ENCODE measurements at places on chromosomes 16 and 17.

DNA sequence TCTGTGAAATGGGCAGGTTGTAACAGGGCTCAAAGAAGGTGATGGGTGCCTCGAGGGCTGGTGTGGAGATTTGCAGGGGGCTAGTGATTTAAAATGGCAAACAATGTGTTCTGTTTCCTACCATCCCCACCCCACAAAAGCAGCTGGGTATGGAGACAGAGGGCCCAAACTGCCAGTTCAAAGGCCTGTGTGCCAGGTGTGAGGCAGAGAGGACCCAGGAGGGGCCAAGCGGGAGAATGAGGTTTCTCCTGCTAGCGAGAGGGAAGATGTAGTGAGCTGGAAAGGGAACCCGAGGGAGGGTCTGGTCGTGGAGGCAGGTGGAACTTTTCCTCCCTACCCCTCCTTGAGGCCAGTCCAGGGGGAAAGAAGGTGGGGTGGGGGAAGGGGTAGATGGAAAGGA, 39.4 kb downstream of the LAT start:
- DNase-seq: no peak

- no peak for DNase-seq
These were observed 42.3 kb downstream of the WSB1 start for GRCh38 chr17:27336184-27336583.

GRCh38 chr17:55731586-55732250, 9.1 kb upstream of the TMEM100 start:
- DNase-seq: no peak

DNA sequence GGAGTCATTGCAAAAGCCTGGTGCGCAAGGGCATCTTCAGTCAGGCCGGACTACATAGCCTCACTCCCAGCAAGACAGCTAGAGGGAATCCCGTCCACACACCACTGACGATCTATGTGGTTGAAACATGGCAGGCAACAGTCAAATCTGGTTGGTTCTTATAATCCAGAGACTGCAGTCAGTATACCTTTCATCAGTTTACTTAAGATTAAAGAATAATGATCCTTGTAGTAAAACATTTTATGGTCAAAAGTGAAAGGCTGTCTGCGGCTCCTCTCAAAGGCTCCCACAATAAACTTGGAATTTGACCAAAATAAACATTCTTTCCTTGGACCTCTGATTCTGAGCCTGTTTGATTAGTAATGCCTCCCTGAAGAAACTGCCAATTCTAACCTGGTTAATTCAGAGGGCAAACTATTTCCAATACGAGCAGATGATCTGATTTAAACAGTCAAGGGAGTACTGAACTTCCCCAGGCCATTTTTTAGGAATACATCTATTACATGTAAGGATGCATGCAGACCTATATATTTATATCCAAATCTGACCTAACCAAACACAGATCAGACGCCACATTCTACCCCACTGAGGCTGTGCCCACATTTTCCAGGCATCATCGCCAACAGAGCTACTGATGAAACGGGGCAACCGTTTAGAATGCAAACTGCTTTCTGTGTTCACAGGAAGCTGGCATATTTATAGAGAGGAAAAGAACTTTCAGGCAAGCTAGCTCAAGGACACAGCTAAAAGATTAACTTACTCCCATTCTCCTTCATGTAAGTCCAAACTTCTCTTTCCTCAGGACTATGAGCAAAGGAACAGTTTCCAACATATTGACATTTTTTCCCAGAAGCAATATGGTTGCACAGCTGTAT, 15.3 kb upstream of the TXNDC11 start:
- DNase-seq: no peak

GRCh38 chr17:4940555-4941318, 669 bp downstream of the RNF167 start:
- no peak for DNase-seq

DNA sequence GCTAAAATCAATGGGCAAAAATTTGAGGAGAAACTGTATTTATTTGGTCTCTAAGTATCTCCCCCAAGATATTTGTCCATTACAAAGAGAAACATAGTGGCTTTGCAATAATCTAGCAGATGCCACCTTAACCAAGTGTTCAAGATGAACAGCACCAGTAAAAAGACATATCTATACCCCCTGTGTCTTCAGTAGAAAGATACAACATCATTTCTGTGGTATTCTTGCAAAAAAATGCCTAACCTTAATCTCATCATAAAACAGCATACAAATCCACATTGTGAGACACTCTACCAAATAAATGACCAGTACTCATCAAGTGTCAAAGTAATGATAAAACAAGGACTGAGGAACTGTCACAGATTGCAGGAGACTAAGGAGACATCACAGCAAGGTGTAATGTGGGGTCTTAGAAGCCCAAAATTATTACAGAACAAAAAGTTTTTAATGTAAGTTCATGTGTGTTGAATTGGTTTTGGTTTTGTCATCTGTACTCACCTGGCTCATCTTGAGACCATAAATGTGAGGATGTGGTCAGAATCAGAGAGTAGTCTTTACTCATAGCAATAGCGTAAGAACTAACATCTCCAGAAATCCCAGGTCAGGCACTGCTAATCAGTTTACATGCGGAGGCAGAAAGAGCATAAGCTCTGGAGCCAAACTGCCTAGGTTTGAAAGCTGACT, 77.2 kb downstream of the AATF start:
- no peak for DNase-seq

DNA sequence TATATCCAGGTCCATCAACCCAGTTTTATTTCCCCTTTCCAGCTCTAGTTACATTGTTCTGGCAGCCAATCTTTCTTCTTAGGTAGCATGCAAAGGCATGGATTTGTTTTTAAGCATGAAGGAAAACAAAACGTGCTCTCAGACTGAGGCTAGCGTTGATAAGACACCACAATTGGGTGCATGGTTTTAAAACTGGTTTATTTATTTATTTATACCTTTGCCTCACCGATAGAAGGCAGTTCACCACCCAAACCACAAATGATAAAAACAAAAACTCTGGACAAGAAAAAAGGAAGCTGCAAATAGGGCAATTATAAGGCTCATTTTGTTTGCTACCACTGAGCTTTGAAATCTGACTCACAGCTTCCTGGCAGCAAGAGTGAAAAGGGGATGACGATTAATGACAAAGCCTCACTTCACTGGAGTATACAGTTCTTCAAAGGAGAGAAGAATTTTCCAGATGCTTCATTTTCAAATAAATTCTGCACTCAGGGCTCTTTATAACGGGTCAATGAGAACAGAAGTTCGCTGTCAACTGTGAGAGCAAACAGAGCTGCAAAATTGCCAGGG, 278.4 kb upstream of the IRX5 start:
- DNase-seq: no peak

Measured in activated CD8-positive, alpha-beta memory T cell treated with anti-CD3 and anti-CD28 coated beads for 4 hours (primary cell).